ENCODE measurements at places on chromosomes 6 and 20. TPM values are rescaled to one million over a fixed set of nuclear protein-coding genes. Genes with fewer than 3 reads are reported as not detected.

The KCNG1 gene
- total RNA-seq, result not detected

The EYS gene
- not detected for total RNA-seq

The APOBEC2 gene
- not detected for total RNA-seq

The PPP1R3G gene
- total RNA-seq, result 0.07 TPM

The HCRTR2 gene
- total RNA-seq, result not detected

The FAM83D gene
- total RNA-seq, result 1.8 TPM

The KPNA5 gene
- total RNA-seq, result 11.0 TPM

The SSTR4 gene
- not detected for total RNA-seq

The RIPOR2 gene
- 576 TPM for total RNA-seq

The SALL4 gene
- not detected for total RNA-seq

The PTCHD4 gene
- not detected for total RNA-seq

The ZFP57 gene
- total RNA-seq, result 2.3 TPM

The C20orf202 gene
- not detected for total RNA-seq

The POPDC3 gene
- not detected for total RNA-seq

The MANEA gene
- total RNA-seq, result 12.2 TPM

The SMLR1 gene
- not detected for total RNA-seq

The TUBB2A gene
- total RNA-seq, result 30.5 TPM

The SLC17A1 gene
- not detected for total RNA-seq

The GHRH gene
- not detected for total RNA-seq

The CASS4 gene
- 14.9 TPM for total RNA-seq

The TAGAP gene
- 52.6 TPM for total RNA-seq

The TRIM31 gene
- 0.32 TPM for total RNA-seq

The GATA5 gene
- not detected for total RNA-seq

The DLL1 gene
- total RNA-seq, result 3.3 TPM

The ERVFRD-1 gene
- not detected for total RNA-seq

The GTSF1L gene
- 1.7 TPM for total RNA-seq

The C4B gene
- 8.4 TPM for total RNA-seq

The DEFB125 gene
- not detected for total RNA-seq

The AVP gene
- total RNA-seq, result not detected

The MBOAT1 gene
- 9.5 TPM for total RNA-seq

Measured in naive thymus-derived CD4-positive, alpha-beta T cell (primary cell).